ENCODE measurements at places on chromosomes 13 and 19.
A peak's percentile ranks its signal among the peaks of the same experiment; 100 is the strongest.

DNA sequence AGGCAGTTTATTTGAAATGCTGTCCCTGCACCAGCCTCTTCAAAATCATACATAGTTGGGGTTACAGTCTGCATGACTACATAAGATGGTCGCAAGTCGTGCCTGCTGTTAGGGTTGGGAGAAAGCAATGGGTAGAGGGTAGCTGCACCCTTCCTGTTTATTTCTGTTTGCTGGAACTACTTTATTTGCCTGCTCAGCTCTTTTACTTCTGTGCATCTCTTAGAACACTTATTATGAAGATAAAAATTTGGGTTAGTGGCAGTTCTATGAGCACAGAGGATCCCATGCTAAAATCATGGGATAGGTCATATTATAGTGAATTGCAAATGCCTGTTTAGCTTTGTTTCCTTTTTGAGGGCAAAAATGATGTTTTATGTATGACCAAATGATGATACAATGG lies 160.1 kb downstream of the MYO16 start:
- DNase-seq = no peak

- no peak for DNase-seq
Measured at GRCh38 chr19:6032827-6033226, 54.9 kb upstream of the RANBP3 start.

- no peak for DNase-seq
Measured at GRCh38 chr19:51797480-51797879, 2.5 kb downstream of the FPR3 start.

DNA sequence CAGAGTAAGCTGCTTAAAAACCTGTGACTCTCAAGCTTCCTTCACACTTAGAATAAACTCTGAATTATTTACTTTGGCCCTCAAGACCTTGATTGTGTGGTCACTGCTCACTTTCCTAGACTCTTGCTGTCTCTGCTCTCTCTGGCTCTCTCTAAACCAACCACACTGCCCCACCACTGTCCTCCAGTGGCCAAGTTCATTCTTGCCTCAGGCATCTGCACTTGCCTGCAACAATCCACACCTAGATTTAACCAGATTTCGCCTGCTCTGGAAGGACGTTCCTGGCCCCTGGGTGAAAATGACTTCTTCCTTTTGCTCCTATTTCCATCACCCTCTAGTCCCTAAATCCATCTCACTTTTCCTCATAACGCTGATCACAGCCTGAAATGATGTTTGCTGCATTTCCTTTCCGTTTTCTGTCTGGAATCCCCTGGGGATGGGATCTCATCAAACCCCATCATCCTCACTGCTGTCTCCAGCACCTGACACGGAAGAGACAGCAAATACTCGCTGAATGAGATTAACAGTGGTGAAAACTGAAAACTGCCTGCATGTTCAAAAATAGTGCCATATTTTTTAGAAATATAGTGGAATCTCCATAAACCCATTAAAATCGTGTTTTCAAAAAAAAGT lies 232.6 kb downstream of the UQCRFS1 start:
- DNase-seq = no peak

DNA sequence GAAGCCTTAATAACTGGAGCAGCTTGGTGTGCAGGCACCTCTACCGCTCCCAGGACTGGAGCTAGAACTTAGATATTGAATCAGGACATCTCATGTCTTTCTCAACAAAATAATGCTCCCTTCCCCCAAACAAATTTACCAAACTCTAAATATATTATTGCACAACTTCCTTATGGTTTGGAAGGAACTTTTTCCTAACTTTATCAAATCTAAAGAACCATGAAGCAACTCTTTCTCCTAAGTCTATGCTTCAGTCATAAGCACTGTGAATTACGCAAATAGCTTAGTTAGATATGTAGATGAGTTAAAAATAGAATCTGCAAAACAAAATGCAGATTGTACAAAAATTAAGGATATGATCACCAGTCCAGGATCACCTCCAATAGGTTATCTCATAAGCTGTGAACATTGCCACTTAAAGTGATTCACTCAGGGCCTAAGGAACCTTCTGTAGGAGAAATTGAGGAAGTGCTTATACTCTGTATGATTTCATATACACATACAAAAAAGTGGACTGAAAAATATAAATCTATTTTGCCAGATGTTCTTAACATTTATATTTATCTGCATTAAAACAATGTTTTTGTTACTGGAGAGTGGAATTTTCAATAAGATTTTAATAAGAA lies 20.4 kb upstream of the MAB21L1 start:
- DNase-seq = peak; percentile 65

Measured in NB4 (cell line).